Activated CD4-positive, alpha-beta memory T cell treated with anti-CD3 and anti-CD28 coated beads for 36 hours (primary cell): ENCODE measurements at places on chromosomes 13 and 19. TPM values are rescaled to one million over a fixed set of nuclear protein-coding genes. Genes with fewer than 3 reads are reported as not detected.

DNA sequence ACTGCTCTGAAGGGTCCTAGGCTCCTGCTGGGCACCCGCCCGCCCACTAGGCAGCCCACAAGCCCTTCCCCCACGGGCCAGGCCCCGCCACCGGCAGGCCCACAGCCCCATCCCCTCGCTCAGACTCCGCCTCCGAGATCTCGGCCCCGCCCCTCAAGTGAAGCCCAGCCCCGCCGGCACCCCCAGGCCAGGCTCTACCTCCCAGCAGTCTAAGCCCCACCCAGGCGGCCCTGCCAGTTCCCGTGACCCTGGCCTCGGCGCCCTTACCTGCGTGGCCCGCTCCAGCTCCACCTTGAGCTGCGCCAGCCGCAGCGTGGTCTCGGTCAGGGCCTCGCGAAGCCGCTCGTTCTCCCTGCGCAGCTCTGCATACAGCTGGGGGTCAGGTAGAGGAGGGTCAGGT is 16.3 kb downstream of the EPS8L1 start:
- DNase-seq, result no peak
- peaks cover 11% of the 10 kb centered on the region for H3K36me3 ChIP-seq
- H3K27me3 ChIP-seq, result peaks cover 18% of the 10 kb centered on the region
- H3K4me1 ChIP-seq, result peaks cover 18% of the 10 kb centered on the region
- no peak overlapping the region for H3K27ac ChIP-seq
- no peak overlapping the region for H3K4me3 ChIP-seq

GRCh38 chr19:32022731-32023563 is 322.5 kb upstream of the ZNF507 start:
- H3K4me3 ChIP-seq, result no peak overlapping the region
- no peaks in the 10 kb centered on the region for H3K27me3 ChIP-seq
- no peak overlapping the region for H3K27ac ChIP-seq
- no peak for DNase-seq

DNA sequence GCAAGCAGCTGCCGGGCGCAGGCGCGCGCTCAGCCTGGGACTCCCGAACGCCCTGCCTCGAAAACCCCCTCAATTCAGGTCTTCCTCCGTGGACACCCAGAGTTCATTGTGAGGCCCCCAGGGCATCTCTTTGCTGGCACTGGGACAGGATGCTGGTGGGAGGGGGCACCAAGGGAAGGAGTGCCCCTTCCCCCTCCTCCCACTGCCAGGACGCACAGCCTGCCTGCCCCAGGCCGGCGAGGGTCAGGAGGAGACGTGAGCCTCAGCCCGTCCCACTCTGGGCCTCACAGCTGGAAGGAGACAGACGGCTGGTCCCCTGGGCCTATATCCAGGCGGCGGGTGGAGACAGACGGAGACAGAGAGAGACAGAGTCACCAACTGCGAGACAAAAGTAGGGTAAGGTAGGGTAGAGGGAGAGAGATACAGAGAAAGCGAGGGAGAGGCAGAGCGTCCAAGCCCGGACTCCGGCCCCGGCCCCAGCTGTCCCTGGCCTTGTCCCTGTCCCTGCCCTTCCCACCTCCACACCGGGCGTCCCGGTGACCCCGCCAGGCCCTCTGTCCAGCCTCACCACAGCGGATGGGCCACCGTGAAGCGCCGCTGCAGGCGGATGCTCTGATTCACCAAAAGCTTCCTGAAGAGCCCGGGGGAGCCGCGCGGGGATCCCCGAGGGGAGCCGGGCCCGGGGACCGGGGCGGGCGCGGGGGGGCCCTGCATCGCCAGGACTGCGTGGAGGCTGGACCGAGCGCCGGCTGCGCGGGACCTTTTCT is at the start of gene PDE4C:
Gene PDE4C (minus strand): TSS at position 737 of the 767 bp plus-strand sequence. CDS start 23 bp downstream, at position 714.
- H3K36me3 ChIP-seq, result no peaks in the 10 kb centered on the region
- H3K4me1 ChIP-seq, result peaks cover 18% of the 10 kb centered on the region
- peaks cover 59% of the 10 kb centered on the region for H3K27me3 ChIP-seq

DNA sequence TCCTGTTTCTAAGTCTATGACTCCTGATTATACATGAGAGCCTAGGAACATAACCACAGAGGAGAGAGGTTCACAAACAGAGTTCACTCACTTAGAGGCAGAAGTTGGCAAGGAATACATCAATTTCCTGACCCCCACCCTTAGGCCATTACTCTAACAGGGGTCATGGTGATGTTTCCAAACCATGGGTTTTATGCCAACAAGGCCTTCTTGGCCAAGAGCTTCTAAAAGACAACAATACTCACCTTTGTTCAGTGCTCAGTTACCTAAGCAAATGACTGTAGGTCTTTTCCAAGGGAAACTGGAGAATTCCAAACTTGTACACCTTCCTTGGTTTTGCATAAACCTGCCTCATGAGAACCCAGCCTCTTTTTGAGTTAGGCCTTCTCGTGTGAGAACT is 52.6 kb downstream of the ERICH4 start:
- H3K4me3 ChIP-seq, result no peak overlapping the region
- H3K27ac ChIP-seq, result no peak overlapping the region
- H3K4me1 ChIP-seq, result no peaks in the 10 kb centered on the region

ZNF726 gene
- total RNA-seq, result 15.9 TPM
